ENCODE measurements at places on chromosomes 2 and 18.

GRCh38 chr2:194545978-194546377 lies 1111.0 kb upstream of the SLC39A10 start:
- no peak for DNase-seq

DNA sequence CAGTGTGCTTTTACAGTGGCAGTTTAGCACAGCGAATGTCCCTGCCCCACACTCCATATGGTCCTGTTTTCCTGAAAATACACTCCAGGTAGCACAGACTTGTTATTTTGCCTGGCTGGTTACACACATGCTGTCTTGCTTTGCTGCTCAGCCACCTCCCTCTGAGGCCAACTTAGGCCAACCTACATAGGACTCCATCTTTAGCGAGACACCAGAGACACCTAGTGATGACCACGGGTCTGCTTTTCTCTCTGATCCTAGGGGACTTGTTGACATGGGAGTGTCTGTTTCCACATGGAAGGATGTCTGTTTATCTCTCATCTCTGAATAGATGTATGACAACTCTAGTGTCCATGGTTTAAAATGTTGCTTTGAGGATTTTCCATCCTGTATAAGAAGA lies 43.3 kb downstream of the PLEKHB2 start:
- no peak for DNase-seq

DNA sequence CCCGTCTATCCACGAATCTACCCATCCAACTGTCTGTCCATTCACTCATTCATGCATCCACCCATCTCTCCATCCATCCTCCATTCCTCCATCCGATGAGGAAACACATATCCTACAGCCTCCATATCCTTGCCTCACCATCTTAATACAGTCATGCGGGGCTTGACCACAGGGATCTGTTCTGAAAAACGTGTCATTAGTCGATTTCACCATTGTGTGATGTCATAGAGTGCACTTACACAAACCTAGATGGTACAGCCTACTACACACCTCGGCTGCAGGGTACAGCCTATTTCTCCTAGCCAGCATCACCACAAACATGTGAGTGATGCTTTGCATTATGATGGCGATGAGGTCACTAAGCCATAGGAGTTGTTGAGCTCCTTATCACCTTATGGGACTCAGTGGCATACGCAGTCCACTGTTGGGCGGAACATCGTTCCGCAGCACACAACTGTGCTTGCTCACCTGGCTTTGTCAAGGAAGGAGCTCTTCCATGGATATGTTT lies 1.9 kb upstream of the NT5DC4 start:
- DNase-seq: no peak

DNA sequence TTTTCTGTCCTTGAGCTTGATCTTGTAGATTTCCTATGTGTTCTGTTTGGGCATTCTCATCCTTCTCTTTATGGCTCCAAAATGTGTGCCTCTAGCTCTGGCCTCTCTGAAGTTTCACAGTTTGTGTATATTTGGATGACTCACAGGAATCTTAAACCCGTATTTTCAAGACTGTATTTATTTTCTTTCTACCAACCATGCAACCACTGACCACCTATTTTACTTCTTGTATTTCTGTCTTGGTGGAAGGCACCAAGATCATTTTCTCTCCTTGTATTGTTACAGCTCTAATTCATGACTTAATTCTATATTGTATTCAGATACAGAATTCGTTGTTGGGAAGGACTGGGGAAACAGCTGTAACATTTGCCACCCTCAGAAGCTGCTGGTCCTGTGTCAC lies 39.5 kb downstream of the ACSL3 start:
- DNase-seq: no peak

DNA sequence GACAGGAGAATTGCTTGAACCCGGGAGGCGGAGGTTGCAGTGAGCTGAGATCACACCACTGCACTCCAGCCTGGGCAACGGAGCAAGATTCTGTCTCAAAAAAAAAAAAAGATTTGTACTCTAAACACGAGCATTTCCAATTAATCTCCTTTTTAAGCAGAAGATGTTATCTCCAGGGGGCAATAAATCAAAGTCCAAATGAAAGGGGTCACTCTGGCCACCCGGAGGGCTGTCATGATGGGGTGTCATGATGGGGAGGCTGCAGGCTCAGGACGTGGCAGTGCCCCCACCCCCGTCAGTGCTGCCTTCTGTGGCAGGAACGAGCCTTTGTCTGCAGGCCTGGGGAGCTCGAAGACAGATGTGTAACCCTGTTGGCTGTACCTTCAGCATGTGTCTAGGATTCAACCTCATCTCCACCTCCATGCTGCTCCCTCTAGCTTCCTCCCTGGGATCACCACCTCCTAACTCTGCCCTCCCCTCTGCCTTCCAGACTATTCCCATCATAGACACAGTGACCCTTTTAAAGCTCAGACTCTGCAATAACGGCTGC lies 76.9 kb upstream of the YWHAQ start:
- no peak for DNase-seq

DNA sequence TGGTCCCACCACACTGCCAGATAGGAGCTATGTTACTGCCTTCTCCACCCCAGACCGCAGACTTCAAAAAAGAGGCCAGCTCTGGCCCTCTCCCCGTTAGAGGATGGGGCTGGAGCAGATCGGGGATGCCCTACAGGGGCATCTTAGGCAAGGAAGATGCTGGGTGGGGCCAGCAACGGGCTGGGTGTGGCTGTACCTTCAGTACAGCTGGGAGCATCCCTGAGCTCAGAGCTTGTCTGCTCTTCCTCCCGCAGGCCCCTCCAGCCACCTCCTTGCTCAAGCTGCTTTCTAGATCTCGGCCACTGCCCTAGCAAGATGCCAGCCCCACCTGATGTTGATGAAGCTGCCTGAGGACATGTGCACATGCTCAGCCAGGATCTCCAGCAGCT lies 9.8 kb downstream of the PTPRN start:
- DNase-seq: no peak

GRCh38 chr2:223196331-223196730 lies 144.3 kb downstream of the KCNE4 start:
- DNase-seq: no peak

DNA sequence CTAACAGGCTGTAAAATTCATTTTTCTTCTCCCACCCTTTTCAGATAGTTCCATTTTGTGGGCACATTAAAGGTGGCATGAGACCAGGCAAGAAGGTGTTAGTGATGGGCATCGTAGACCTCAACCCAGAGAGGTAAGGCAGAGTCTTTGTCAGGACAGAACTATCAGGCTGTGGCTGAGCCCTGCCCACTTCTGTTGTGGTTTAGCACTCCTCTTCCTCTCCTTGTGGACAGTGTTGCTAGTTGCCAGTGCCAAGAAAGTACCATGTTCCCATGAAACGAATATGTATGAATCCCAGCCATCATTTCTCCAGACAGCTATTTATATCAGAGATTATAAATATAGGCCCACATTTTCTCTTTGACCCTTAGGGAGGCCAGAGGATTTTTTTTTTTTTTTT lies 1.6 kb downstream of the LGALSL start:
- no peak for DNase-seq

DNA sequence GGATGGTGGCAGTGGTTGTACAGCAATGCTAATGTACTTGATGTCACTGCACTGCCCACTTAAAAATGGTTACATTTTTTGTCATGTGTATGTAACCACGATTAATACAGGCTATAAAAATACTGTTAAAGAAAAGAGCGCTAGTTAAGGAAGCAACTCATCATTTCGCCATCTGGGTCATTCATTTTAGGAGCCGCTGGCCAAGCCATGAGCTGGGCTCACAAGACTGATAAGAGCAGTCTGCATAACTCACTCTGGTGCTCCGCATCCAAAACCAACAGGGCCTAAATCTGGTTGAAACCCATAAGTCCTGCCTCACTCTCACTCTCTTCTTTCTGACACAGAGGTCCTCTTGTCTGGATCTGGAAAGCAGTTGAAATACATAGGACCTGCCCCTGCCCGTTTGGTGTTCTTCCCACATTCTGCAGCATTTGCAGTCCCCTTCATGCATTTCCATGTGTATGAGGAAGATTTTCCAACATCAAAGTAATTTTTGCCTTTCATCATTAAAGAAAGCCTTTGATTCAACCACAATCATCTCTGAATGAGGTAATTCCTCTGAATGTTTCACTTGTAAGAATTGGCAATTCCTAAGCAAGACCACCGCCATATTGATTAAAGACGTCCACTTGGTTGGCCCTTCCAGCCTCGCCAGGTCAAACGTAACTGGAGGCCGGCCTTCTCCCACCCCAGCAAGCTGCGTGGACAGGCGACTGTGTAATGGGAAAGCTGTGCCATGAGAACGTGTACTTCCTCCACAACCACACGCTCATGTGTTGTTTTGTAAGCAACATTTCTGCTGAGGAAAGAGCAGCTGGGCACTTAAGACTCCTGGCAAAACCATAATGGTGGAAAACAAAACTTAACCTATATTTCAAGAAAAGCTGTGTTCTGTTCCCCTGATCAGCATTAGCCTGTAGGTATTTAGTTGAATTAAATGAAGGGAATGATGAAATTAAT lies 112.2 kb downstream of the VAPA start:
- no peak for DNase-seq

GRCh38 chr2:136538489-136538888 lies 226.9 kb upstream of the THSD7B start:
- DNase-seq: no peak

DNA sequence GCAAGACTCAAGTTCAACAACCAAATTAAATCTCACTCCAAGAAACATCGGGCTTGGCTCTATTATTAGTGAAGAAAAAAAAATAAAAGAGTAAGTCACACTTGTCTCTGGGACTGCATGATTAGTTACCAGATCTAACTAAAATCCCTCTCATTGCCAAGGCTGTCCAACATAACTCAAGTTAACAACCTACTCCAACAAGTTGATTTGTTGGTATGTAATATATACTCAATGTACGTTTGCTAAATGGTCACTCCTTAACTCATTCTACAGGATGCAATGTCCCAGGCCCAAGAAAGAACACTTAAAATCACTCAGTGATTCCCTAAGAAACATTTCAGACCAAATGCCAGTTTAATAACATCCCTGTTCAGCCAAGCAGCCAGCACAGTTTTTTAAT lies 95.1 kb downstream of the DYM start:
- no peak for DNase-seq

DNA sequence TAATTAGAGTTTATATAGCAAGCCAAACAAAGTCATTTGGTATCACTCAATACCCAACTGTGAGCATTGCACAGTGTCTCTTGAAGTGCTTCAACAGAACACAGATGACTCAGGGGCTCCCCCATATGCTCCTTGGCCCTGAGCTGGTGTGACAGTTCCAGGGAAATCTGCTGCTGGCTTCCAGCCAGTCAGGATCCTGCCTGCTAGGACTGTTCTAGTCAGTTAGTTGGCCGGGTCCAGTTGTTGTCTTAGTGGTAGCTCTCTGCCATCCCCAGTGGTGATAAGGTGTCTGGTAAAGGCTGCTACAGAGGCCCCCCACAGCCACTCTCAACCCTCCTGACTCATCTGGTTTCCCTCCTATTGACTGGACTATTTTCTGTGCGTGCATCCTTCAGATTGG lies 100.3 kb downstream of the IRS1 start:
- no peak for DNase-seq

DNA sequence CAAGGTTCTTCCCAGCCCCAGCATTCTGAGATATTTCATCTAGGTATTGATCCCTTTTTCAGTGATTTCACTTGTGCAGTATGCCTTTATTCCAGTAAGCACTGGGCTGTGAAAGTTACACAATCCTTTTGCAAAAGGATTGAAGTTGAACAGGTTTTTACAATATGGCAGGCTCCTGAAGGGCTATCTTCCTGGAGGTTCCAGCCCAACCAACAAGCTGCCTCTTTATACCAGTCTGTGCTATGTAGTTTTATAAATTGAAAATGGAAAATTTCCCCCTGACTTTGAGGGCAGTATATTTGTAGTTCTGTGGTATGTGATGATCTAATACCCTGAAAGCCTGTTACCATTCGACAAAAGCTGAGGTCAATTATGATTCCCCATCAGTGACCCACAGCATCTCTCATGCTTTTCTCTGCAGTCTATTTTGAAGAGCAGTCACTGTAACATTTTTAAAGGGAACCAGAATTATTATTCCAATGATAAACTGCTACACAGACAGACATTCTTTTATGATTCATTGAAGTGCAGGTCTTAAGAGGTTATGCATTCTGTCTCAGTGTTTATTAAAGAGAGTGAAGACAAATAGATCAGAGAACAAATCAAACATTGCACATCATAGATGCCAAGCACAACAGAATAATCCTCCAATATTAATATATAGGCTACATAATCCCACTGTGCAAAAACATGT lies 35.2 kb upstream of the STPG4 start:
- DNase-seq: no peak

DNA sequence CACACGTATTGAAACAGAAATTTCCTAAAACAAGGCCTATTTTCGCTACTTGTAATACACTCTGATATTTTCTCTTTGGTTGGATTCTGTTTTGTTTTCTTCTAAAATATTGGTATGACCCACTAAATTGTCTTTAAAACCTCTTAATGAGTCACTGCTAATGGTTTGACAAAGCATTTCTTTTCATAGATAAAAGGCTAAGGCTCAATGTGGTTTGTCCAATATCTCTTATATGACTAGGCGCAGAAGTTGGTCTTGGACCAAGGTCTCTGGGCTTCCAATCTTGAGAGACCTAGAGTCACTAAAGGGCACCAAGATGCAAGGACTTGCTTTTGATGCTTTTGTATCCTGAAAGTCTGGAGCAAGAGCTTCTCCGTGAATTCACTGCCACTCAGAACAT lies 498.2 kb upstream of the TCF4 start:
- DNase-seq: no peak

GRCh38 chr18:36828630-36829361 lies at the start of the genes KIAA1328 and TPGS2:
TSS of gene KIAA1328 (plus strand) at chr18:36829127. CDS start at chr18:36829139, 12 bp downstream.
TSS of gene TPGS2 (minus strand) at chr18:36829002. CDS start at chr18:36828767, 235 bp downstream.
- peak; percentile 74 for DNase-seq

DNA sequence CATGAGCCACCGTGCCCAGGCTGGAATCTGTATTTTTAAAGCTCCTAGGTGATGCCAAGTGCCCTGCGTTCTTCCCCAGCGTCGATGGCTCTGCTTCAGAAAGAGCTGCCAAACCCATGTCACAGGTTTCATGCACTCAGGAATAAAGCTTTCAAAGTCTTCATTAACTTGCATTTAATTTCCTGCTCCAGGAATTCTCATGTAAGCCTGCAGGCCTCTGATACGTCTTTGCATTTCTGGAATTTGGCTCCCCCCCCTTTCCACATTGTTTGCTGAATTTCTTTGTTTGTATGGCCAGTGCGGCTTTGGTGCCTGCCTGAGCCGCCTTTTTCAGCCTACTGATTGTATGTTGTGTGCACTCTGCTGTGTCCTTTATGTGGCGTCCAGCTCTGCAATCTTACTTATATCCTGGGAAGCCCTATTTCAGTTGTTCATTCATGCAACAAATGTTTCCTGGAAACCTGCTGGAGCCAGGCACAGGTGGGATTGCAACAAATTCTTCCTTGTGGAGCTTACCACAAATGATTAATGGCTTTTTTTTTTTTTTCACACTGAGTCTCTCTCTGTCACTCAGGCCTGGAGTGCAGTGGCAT lies 17.9 kb upstream of the OTOF start:
- DNase-seq: no peak

GRCh38 chr2:17637131-17637906 lies 96.8 kb downstream of the VSNL1 start:
- no peak for DNase-seq

DNA sequence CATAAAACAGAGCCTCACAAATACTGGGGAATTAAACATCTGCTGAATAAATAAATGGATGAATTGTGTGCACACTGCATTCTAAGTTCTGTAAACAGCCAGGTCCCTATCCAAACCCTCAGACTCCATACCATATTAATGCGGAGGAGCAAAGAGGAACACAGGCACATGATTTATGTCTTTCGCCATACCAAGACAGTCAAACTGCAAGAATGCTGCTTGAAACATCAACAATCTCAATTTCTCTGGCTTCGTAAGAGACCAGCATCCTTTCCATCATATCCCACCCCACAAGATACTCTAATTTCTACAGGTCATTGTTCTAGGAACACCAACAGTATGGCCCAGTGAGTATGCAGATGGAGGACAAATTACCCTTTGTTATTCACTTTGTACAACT lies 15.0 kb downstream of the KANSL3 start:
- no peak for DNase-seq
